ENCODE measurements at places on chromosomes 4 and X.

DNA sequence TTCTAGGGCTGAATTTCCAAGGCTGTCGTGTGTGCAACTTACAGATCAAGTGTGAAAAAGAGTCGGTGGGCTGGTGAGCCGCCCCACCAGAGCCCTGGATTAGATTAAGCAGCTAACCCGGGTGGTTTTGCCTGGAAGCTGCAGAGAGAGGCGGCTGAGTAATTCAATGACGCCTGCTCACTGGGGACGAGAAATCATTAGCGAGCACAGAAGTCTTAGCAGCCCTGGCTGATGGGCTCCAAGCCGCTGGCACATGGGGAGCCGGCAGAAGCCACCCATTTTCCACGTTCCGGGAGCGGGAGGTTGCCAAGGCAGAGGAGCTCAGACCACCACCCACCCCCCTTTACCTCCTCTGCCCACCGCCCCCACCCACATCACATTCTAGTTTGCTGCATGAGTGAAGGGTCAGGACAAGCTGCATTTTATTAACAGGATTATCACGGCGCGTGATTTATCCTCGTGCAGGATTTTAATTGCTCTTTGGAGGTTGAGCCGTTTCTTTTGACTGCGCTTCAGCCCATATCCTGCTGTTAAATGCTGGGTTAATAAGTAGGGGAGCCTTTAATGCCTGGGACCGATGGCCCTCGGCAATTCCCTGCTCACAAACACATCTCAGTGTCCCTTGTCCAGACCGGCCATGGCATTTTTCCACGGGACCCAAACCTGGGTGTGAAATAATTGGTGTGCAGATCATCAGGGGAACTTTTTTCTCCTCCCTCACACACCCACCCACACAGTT lies 19.1 kb downstream of the BCOR start:
- no peak for DNase-seq

GRCh38 chrX:117977526-117977925 lies 139.1 kb downstream of the KLHL13 start:
- no peak for DNase-seq

DNA sequence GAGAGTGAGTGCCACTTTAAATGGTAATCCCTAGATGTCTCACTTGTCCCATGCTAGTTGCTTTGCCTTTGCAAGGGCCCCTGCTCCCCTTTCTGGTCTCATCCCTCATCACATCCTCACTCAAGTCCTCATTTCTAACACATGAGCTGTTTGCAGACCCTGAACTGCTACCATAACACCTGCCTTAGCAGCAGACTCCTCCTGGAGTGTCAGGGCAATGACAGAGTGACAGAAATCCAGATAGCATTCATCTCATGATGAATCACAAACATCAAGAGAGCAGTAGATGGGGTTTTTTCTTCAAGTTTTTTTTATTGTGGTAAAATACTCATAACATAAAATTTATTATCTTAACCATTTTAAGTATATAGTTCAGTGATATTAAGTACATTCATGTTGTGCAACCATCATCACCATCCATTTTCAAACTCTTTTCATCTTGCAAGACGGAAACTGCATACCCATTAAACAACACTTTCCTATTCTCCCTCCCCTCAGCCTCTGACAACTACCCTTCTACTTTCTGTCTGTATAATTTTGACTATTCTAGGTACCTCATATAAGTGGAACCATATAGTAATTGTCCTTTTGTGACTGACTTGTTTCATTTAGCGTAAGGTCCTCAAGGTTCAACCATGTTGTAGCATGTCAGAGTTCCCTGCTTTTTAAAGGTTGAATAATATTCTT lies 133.2 kb upstream of the RPS6KA3 start:
- no peak for DNase-seq

DNA sequence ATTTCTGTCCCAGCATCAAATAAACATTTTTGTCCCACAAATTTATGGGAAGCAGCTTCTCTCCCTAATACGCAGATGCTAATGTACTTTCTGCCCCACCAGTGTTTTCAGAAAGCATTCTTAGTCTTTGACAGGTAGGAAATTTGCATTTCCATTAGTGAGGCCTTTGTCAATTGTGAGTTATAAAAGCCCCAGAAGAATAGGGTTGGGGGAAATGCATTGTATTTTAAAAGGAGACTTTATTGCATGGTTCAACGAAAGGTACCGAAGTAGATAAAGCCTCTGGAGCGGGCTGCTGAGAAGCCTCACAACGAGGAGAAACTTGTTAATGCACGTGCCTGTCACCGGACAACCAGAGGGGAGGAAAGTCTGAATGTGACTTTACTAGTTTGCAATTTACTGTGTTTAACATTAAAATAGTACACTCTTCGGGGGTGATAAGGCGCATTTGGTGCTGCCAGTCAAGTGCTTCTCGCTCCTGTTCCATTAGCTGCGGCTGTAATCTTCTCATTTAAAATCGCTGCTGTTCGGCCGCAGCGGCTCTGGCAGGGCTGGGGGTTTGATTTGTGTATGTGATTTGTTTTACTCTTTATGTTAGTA lies 63.4 kb downstream of the DCTD start:
- no peak for DNase-seq

GRCh38 chrX:47595716-47596251 lies 13.5 kb downstream of the TIMP1 start:
- no peak for DNase-seq

GRCh38 chr4:78222575-78223186 lies 165.6 kb downstream of the FRAS1 start:
- DNase-seq, result no peak

GRCh38 chr4:118680808-118681207 lies 4.4 kb upstream of the METTL14 start:
- no peak for DNase-seq

DNA sequence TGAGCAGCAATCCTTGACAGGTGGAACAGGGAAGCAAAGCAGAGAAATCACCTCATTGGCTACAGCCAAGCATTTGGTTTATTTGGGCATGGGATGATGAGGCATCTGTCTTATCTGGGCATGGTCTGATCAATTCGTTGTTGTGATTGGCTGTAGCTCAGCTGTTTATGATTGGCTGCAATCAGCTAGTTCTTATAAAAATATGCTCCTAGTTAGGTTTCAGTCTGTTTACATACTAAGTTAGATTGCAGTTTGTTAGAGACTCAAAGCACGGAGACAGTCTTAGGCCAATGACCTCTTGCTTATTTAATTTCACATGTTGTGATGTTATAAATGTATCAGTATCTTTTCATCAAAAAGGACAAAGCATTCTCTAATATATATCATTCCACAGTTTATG lies 312.0 kb downstream of the PDGFC start:
- DNase-seq, result no peak

DNA sequence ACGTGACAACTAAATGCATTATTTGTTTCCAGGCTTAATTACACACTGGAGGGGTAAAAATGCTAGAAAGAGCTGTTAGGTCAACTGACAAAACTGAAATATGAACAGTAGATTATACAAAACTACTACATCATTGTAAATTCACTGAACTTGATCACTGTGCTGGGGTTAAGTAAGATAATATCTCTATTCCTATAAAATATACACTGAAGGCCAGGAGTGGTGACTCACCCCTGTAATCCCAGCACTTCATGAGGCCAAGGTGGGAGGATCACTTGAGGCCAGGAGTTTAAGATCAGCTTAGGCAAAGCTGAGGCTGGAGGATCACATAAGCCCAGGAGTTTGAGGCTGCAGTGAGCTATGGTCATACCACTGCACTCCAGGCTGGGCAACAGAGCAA lies 31.8 kb upstream of the NKX6-1 start:
- no peak for DNase-seq

- no peak for DNase-seq
These were observed 18.6 kb upstream of the ADRA2C start for GRCh38 chr4:3747581-3747904.

- no peak for DNase-seq
These were observed 131.3 kb downstream of the FAAH2 start for GRCh38 chrX:57417827-57418226.

- no peak for DNase-seq
These were observed 526.3 kb downstream of the SPRY1 start for GRCh38 chr4:123922847-123923246.

DNA sequence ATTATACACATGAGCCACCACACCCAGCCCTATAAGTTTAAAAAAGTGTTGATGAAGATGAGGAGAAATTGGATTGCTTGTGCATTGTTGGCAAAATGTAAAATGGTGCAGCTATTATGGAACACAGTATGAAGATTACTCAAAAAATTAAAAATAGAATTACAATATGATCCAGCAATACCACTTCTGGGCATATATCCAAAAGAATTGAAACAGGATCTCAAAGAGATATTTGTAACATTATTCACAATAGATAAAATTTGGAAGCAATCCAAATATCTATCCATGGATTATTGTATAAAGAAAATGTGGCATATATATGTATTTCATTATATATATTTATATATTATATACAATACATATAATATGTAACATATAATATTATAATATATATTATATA lies 515.6 kb upstream of the GNPDA2 start:
- no peak for DNase-seq

DNA sequence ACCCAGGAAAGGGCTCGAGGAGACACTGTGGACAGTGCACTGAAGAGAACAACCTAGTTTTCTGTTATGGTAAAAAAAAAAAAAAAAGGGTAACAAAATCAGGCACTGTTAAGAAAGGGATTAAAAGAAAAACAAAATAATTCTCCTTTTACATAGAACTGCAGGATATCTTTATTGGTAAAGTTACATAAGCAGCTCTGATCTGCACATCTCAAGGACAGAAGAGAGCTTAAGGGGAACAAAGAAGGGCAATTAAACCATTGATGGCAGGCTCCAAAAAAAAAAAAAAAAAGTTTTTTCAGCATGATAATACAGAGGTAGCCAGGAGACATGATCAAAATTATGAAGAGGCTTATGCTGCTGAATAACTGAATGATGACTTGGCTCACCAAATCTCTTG lies 85.0 kb downstream of the HDAC8 start:
- no peak for DNase-seq

DNA sequence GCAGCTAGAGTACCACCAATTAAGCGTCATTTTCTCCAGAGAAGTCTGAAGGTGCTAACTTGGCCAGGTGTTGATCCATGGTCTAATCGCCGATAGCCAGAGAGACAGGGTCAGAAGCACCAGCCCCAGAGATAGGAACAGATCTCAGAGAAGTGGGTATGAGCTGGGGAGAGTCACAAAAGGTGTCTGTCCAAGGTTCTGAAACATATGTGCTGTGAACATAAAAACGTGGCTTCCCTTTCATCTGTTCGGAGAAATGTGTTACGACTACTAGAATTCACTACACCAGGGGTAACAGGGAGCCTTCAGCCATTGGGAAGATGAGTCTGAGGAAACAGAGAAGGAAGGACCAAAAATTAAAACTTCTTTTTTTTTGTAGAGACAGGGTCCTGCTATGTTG lies 91.3 kb downstream of the FBXL5 start:
- no peak for DNase-seq

DNA sequence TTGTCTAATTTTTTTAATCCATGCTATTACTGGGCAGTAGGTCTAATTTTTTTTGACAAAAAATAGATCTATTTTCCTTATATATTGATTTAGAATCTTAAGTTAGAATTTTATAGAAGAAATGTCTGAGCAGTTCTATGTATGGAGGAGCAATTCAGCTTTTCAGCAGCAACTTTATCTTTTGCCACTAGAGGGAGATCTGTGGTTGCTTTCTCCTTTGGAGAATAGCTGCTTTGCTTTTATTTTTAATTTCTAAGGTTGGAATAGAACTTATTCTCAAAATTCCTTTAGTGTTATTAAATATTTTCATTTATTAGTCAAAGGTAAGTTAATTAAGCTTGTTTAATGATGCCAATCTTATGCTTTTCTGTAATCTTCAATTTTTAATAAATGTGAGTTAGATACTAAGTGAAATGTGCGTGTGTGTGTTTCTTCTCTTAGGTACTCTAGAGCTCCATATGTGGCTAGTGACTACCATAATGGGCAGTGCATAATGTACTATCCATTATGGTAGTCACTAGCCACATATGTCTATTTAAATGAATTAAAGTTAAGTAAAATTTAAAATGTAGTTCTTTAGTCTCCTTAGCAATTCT lies 29.3 kb downstream of the FAM199X start:
- no peak for DNase-seq

- no peak for DNase-seq
These were observed 20.5 kb upstream of the BLTP1 start for GRCh38 chr4:122131562-122132157.

DNA sequence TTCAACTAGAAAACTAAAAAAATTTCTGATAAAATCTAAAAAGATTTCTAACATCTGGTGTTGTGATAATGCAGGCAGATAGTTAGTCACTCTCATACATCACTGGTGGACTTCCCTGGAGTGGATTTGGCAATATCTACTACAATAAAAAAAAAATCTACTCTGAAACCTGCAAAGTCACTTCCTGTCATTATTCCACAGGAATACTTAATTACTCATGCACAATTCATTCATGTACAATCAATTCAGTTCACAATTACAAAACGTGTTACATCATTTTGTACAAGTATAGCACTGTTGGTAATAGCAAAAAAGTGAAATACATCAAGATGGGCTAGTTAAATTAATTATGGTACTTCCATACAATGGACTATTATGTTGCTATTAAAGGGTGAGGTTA lies 16.5 kb upstream of the RHOH start:
- no peak for DNase-seq

DNA sequence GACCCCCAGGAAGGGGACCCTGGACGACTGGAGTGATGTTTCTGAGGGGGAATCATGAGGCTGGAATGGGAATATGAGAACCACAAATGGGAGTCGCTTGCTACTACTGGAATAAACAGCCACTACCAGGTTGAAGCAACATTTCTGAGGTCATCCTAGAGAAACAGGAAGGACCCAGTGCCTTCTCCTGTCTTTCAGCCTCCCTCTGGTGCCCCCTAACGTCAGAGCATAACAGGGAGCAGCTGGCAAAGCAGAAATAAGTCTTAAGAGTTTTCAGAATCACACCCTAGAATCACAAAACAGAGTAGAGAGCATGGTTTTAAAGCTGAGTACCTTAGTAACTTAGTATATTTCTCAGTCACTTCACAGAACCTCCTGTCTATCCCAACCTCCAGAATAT lies 347.8 kb upstream of the PITX2 start:
- DNase-seq, result no peak

Data from activated CD4-positive, CD25-positive, alpha-beta regulatory T cell (primary cell).